ENCODE measurements at places on chromosomes 1 and 21.

DNA sequence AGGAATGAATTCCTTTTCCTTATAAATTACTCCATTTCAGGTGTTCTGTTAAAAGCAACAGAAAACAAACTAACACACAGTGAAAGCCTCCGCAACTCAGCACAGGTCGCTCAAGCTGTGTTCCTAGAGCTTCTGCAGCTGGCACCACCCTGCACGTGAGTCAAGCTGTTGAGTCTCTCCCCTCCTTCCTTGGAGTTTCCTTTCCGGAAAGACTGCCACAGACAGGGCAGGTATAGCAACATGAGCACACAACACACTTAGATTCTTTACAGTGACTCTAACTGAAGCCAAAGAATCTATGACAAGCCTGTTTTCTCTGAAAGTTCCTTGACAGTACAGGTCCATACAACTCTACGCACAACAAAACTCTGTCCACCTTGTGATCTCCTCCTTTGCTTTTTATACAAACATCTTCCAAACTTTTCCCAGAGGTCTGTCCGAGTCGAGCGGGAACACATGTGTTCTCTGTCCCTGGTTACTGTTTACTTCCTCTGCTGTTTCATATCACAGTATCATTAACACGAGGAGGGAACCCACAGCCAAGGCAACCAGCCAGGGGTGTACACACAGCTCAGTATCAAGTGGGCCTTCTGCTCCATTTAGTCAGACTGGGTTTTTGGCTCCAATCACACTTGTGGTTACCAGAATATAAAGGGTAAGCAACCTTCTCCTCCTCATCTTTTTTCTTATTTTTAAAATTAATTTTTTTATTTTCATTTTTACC, 38.7 kb upstream of the DESI2 start:
- no peak for DNase-seq

DNA sequence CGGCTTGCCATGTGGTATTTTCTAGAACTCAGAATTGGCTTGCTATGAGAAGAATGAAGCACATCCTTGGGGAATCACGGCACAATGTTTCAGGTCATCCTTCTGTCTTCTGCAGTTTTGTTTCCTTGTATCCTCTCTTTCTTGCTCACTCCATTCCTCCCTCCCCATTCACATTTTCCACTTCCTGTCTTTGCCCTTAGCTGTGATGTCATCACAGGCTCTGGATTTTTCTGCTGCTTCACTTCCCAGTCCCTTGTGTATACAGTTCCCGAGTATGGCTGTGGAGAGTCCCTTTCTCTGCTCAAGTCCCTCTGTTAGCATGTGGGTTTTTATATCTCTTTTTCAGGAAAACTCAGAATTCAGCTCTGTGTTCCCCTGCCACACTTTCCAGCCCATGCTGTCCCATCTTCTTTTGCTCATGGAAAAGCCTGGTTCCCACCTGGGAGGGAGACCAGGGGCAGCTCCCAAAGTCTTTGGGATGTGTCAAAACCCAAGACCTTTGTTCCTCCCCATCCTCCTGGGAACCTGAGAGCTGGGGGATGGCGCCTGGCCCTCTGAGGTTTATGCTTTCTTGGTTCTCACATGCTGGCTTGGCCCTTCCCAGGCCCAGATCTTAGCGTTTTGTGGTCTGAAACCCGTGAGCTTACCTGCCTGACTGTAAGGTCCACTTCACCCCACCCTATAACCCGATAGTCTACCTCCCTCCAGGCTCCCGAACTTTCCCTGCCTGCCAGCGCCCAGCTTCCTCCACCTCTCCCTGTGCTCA, 4.8 kb upstream of the RGS16 start:
- peak; percentile 47 for DNase-seq

GRCh38 chr1:3494321-3495308, 40.1 kb downstream of the ARHGEF16 start:
- DNase-seq, result no peak

- DNase-seq, result no peak
These were observed 156.6 kb downstream of the DNM3 start for GRCh38 chr1:171997936-171998335.

DNA sequence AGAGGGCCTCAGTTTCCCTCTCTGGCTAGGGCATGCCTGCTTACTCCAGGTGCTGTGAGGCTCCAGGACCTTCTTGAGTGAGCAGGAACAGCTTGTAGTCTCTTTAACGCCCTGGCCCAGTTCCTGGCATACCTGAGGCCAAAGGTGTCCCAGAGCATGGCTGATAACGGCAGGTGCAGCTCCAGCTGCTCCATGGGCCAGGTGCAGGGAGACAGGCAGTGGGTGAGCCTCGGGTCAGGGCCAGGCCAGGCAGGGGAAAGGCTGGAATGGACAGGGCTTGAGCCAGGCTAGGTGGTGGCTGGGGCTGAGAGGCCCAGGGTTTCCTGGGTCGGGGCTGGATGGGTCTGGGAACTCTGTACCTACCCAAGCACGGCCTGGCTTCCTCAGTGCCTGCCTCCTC, 18.3 kb downstream of the EDN2 start:
- DNase-seq, result no peak

GRCh38 chr1:35555601-35556477, 1.4 kb downstream of the KIAA0319L start:
- peak; percentile 58 for DNase-seq

DNA sequence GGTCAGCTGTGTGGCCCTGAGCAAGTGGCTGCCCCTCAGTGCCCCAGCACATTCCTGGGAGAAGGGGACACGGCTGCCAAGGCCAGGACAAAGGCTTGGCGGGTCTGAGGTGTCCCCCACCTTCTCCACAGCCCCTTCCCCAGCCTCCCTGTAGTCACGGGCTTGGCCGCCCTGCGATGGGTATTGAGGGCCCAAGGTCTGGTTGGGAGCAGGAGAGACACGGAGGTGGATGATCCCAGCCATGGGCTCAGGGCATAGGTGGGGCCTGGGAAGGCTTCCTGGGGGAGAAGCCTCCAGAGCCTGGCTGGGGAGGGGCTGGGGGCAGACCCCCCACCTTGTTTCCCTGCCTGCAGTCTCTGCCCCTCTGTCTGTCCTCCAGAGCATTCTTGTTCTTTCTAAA, 27.0 kb downstream of the TTC39A start:
- no peak for DNase-seq

GRCh38 chr1:97913506-97914139, 7.2 kb downstream of the DPYD start:
- no peak for DNase-seq

DNA sequence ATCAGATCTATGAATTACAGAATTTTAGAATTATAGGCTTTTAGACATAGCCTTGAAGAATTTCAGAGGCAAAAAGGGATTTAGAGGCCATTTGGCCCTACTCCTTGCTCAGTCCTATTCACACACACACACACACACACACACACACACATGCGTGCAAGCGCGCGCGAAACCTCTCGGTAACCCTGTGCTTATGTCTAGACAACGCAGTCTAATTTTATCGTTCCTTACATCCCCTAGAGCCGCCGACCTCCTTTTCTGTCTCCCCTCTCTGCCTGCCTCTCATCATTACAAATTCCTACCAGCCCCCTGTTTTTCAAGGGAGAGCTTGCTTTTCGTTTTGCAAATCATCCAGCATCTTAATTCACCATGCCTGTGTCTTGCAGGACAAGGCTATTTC, 252.1 kb downstream of the FOXD2 start:
- DNase-seq, result no peak

DNA sequence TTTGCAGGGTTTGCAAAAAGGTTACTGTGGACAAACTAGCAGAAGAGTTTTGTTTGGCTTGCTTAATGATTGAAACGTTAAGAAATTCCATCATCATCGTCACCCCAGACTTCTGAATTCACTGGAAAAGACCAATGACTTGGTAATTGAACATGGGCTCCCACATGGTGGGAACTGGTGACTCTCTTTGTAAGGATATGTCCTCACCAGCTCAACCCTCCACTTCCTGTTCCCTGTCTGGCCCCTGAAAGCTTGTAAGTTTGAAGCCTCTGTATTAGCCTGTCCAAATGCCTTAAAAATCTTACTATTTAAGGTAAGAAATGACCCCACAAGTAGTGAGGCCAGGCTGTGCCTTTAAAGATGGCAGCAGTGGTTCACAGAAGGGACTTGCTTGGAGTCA, 9.7 kb downstream of the SYT6 start:
- no peak for DNase-seq

GRCh38 chr1:246320286-246320685, 186.8 kb downstream of the SMYD3 start:
- DNase-seq, result no peak

DNA sequence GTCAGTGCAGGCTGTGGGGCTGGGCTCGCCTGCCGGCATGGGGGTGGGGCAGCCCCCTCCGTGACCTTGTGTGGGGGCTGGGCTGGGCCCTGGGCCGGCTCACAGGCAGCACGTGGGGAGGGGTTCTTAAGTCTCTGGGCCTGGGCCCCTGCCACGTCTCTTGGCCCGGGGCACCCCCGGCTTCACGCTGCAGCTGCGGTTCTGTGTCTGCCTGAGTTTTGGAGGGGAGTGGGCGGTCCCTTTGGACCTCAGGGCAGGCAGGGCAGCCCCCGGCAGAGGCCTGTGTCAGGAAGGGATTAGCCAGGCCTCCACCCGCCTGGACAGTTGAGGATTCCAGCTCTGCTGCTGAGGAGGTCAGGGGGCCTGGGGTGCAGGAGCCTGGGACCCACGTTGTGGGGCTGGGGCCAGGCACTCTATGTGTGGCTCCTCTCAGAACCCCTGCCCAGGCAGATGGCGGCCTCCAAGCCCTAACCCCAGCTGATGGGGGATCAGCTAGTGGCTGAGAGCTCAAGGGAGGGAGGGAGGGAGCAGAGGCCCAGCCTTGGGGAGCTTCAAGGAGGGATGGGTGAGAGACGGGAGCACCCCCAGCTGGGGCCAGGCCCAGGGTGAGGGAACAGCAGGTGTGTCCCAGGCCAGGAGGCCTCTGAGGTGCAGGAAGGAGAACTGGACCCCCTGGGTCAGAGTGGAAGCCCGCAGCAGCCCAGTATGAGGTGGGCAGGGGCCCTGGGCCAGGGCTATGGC, 1.8 kb upstream of the PLCH2 start:
- no peak for DNase-seq

DNA sequence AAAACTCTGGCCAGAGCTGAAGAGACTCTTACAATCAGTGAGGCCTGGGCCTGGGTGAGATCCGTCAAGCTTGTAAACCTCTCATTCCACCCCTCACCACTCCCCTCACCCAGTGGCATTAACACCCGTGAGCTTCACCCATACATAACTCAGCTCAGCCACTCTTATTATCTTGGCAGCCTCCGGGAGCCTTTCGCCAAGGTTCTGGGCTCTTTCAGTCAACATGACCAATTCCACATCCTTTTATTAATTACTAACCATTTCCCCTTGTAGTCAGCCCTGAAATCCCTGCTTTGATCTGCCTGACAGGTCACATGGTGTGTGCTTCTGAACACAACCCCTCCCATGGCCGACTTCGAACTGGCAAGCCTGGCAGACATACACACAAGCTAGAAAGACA, 134.8 kb downstream of the SETD4 start:
- peak; percentile 28 for DNase-seq

- no peak for DNase-seq
These were observed 596 bp upstream of the TCEA3 start for GRCh38 chr1:23425193-23425494.

GRCh38 chr1:63630666-63631065, 37.5 kb downstream of the PGM1 start:
- peak; percentile 37 for DNase-seq

DNA sequence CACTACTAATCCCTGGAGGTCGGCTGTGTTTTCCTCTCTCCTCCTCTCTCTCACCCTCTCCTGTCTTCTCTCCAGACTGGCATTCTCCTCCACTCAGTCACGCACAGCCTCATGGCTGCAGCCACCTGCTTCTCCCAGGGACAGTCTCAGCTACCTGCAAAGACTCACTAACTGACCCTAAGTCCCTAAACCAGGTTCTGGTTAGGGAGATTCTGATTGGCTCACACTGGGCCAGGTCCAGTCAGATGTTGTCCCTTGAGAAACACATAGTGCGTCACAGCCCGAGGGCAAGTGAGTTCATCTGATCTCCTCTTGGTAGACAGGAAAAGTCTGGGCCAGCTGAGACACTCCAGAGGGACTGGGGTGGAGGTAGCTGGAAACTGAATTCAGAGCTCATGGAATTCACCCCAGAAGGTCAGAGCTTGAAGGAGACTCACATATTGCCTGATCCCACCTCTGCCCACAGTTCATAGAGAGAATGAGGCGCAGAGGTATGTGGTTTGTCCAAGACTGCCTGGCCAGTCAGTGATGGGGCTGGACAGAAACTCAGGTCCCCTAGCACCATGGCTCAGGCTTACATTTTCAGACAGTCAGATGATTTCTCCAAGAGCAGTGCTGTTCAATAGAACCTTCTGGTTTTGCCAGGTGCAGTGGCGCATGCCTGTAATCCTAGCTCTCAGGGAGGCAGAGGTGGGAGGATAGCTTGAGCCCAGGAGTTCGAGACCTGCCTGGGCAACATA, 40.4 kb upstream of the RPL11 start:
- DNase-seq, result no peak

DNA sequence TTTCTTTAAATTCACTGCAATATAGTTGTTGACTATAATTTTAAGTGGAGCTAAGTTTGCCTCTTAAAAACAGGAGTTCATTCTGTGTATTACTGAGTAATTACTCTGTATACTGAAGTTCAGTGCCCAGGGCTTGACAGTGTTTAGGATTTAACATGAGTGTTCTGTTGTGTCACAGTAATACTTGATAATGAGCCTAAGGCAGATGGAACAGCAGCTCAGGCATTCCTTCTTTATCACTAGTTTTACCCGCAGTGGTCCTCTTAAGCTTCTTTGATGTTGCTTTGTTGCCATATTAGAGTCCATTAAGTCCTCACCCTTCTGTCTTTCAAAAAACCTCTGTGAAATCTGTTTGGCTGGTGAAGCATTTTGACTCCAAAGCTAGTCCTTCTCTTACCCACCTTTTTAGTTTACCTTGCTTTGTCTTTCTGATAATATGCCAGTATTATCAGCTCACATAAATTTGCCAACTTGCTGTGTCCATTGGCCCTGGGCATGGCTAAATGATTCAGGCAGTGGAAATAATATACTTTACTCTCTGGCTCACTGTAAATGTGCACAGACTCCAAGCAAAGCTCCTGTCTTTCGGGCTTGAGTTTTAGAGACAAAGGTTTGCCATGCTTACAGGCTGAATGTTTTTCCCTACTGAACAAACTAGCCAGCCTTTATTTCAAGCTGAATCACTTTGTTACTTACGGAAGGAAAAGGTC, 17.7 kb downstream of the HIPK1 start:
- DNase-seq, result no peak

GRCh38 chr21:45511661-45512431, 30.4 kb downstream of the SLC19A1 start:
- no peak for DNase-seq

DNA sequence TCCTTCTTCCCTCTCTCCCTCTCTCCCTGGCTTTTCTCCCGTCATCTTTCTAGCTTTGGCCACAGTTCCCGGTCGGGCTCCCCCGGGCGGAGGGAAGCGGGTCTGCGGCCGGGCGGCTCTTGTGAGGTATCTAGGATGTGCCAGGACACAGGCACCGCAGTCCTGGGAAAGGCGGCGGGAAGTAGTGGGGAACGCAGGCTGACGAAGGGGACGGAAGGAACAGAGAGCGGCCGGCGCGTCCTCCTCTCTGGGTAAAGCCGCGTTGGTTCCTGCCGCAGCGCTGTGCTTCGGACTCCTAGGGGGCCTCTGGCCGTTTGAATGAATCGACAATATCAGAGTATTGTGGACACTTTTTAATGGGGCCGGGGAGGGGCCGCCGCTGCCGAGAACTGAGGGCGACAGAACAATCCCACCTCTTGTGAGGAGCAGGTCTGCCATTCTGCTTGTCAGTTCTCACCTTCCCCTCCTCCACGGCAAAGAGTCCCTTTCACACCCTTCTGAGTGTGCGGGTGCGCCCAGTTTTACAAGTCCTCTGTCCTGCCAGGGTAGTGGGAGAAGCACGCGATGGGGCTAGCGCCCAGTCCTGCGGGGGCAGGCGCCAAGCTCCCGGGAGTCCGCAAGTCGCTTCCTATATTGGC, 1.2 kb upstream of the LHX9 start:
- DNase-seq, result peak; percentile 57
